ENCODE measurements at places on chromosomes 12 and 14.

GRCh38 chr14:94342334-94342934, 19.3 kb upstream of the SERPINA6 start:
- peak; percentile 100 for DNase-seq

DNA sequence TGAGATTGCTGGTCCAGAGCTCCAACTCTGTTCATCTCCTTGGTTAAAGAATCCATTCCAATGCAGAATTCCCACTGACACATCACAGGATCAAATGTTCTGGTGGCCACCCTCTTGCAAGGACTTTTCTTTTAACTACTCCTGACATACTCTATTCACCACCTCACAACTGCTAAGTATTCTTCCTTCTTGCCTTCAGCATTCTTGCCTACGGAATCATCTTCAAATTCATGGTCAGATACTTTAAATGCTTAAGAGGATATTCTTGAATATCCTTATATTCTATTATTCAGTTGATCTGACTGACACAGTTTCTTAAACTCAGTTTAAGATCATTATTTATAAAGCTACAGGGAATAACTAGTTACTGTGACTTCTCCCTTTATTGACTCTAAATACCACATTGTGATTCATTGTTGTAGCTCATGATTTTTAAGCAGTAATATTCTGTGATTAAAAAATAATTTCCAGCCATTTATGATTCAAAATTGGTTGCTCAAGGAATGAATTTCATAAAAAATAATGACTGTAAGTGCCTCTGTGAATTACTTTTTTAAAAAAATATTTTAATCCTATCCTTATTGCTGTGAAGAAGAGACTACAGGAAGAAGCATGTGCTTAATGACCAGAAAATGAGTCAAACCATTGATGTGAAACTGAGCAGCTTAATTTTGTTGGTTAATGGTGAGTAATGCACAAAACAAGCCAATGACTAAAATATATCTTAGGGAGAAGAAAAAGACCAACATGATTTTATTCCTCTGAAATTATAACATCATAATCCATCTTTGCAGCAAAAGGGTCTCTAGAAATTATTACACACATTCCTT, 207.1 kb downstream of the PIK3C2G start:
- DNase-seq, result peak; percentile 60

- no peak for DNase-seq
Measured at GRCh38 chr12:106265116-106265515, 17.3 kb upstream of the CKAP4 start.

DNA sequence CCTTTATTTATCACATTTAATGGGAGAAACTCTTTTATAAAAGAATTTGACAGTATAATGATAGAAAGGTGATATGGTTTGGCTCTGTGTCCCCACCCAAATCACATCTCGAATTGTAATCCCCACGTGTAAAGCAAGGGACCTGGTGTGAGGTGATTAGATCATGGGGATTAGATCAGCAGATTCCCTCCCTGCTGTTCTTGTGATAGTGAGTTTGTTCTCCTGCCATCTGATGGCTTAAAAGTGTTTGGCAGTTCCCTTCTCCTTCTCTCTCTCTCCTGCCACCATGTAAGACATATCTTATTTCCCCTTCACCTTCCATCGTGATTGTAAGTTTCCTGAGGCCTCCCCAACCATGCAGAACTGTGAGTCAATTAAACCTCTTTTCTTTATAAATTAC, 1110.3 kb downstream of the FLRT2 start:
- no peak for DNase-seq

- DNase-seq, result no peak
Measured at GRCh38 chr12:99852666-99853065, 132.1 kb downstream of the ANKS1B start.

DNA sequence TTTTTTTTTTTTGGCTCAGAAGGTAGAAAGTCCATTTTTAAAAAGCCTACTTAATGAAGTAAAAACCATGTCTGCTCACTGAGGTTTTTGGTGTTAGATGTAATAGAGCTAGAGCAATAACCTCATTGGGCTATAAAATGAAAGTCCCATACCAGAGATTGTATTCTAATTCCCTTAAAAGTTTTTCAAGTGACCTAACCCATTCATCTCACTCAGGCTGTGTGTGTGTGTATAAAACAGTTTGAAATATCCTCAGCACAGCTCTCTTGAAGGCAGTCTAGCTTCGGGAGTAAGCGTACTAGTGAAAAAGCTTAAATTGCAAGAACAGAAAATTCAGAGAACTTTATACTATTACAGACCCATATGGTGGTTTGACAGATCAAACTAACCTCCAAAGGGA, 313.8 kb downstream of the CEP128 start:
- DNase-seq, result peak; percentile 26

DNA sequence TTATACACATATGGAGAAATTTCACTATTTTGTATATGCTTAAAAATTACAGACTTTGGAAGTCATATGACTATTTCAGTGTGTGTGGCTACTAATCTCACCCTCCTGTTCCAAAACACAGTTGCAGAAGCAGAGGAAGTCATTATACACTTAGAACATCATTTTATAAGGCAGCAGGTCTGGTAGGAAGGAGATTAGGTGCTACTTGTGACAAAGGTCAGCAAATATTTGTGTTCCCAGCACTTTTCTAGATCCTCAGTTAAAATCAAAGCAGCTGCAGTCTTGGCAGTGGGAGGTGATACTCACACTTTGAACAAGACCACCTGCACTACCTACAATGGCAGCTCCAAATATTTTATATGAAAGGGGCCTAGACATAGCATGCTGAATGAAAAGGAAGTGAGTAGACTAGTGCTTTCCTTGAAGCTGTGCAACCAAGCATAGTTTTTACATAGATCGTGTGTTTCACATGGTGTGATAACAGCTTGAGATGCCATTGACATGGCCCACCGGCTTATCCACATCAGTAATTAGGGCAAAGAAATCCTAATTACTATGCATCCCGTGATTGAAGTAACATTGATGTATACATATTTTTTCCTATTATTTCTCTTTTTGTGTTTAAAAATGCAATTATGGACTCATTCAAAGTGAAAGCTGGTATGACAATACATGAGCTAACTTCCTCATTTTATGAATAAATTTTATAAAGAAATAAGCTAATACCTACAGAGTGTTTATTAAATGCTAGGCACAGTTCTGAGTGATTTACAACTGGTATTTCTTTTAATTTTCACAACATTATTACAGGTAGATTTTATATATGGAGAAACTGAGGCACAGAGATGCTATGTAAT, 5.3 kb downstream of the GYS2 start:
- DNase-seq, result no peak

GRCh38 chr12:111677186-111677585, 8.6 kb downstream of the BRAP start:
- DNase-seq, result no peak

DNA sequence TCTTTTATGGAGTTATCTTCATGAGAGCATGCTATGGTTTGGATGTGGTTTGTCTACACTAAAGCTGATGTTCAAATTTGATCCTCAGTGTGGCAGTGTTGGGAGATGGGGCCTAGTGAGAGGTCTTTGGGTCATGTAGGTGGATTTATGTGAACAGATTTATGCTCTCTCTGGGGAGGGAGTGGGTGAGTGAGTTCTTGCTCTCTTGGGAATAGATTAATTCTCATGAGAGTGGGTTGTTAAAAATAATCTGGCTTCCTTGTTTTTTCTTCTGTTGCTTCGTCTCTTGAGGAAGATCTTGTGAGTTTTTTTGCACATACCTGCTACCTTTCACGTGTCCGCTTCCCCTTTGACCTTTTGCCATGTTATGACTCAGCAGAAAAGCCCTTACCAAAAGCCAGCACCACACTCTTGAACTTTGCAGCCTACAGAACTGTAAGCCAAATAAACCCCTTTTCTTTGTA, 20.5 kb downstream of the DERA start:
- no peak for DNase-seq

DNA sequence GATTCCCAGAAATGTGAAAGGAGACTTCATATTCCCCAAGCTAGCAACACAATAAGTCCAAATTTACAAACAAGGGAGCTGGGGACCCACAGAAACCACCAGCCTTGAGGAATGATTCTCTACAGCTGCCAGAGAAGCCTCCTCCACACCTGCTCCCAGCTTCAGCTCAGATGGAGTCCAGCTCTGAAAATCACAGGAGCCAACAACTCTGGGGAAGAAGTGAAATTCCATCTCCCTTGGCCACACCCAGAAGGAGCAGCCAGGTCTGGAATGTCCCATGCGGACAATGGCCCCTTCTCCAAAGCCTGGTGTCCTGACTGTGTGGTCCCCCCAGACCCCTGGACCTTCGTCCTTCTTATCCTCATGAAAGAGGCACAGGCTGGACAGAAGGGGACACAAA, 45.4 kb downstream of the SYNE3 start:
- DNase-seq, result no peak

DNA sequence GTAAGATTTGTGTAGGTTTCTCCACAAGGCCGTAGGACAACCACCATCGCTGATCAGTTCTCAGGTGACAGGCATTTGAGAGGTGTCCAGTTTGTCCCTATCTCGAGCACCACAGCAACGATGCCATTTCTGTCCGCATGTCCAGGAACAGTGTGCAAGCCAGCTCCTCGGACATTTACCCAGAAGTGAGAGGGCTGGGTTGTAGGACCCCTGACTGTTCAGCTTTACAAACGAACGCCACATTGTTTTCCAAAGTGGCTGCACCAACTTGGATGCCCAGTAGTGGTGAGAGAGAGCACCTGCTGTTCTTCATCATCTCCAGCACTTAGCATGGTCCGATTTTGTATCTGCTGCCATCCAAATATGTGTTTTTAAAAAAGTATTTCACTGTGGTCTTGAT, 38.6 kb downstream of the CYP46A1 start:
- DNase-seq, result no peak

GRCh38 chr14:99655521-99655920, 10.6 kb downstream of the HHIPL1 start:
- no peak for DNase-seq

DNA sequence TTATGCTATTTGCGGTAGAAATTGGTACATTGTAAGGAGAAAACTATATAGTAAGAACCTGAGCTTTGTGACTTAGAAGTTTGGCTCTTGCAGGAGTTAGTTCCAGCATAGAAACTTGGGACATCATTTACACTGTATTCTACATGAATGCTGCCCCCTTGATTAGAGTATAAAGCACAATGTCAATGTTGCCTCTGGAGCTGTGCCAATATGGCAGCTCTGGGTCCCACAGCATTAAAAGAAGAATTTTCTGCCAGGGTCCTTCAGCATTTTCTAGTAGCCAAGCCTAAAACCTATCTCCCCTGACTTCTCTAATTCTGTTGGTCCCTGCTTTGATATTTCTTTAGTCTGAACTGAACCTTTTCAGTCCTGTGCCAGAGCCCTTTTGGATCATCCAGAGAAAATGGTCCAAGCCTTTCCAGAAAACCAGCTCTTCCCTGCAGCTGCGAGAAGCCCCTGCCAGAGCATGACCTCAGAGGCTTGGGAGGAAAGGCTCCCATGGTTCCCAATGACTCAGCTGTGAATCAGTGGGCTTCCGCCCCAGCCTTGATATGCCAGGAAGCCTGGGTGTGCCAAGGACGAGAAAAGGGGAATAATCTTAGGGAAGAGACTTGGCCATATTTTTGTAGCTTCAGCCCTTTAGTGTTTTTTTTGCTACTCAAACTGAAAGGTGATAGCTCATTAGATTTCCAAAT, 43.2 kb downstream of the PLEKHG7 start:
- peak; percentile 98 for DNase-seq

- DNase-seq, result peak; percentile 28
Measured at GRCh38 chr12:11607313-11608081, 42.0 kb upstream of the ETV6 start.

Measured in fibroblast of skin of back (primary cell).